ENCODE measurements at places on chromosomes 12 and 14. TPM values are rescaled to one million over a fixed set of nuclear protein-coding genes. Genes with fewer than 3 reads are reported as not detected.

DNA sequence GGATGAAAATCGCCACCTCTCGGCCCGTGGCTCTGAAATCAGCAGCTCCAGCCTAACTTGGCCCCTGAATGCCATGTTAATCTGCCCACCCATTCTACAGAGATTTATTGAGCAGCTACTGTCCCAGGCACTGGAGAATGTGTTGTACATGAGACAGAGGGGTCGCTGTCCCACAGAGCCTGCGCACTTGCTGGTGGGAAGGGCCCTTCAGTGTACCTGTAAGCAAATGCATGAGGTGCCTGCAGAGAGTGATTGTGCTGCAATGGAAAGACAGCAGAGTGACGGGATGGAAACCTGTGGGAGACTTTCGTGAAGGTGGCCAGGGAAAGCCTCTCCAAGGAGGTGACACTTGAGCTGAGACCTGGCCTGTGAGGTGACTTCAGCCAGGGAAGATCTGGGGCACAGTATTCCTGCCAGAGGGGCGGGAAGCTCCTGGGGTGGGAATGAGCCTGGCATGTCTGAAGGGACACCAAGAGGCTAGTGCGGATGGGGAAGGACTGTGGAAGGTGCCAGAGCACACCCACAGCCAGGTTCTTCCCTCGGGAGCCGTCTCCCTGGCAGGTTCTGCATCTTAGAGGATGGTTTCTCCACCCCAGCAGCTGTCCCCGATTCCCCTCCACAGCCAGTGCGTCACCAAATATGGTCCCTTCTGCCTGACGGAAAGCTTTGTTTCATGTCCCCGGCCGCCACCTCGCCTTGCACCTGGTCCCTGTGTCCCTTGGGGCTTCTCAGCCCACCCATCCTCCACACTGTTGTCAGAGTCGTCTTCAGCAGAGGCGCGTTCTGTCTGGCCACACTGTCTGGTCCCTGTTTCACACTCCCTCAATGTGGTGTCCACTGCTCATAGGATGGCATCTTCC is 8.7 kb downstream of the SMIM41 start:
- H3K36me3 ChIP-seq = no peaks in the 10 kb centered on the region
- no peak for DNase-seq
- peaks cover 2% of the 10 kb centered on the region for H3K4me1 ChIP-seq

DNA sequence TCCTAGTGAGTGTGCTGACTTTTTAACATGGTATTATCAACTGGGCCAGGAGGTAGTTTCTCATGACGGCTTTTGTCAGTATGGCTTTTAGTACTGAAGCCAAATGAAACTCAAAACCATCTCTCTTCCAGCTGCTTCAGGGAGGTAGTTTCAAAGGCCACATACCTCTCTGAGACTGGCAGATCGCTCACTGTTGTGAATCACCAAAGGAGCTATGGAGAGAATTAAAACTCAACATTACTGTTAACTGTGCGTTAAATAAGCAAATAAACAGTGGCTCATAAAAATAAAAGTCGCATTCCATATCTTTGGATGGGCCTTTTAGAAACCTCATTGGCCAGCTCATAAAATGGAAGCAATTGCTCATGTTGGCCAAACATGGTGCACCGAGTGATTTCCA is 141.1 kb downstream of the HMGA2 start:
- DNase-seq = no peak
- no peak overlapping the region for H3K27ac ChIP-seq
- no peaks in the 10 kb centered on the region for H3K27me3 ChIP-seq
- peaks cover 22% of the 10 kb centered on the region for H3K36me3 ChIP-seq

MORN3 gene
- 0.99 TPM for total RNA-seq

DNA sequence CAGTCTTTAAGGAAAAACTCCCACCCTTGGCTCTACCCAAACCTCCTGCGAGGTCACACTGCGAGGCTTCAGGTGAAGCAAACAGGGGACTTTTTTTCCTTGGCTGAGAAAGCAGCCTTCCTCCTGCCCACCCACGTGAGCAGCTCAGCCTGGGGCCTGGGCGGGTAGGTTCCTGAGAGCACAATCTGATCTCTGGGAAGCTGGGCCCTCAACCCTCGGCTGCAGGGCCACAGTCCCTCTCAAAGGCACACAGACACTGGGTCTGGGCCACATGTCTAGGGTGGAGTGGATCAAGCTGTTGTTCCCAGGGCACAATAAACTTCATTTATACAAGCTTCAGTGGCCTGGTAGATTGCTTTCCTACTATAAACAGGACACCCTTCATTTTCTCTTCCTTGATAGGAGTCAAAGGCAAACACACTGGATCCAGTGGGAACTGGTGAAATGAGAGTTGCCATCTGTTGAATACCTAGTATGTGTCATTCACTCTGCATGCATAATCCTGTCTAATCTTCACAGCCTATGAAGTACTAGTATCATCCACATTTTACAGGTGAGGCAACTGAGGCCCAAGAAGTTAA is 41.3 kb upstream of the PNMA1 start:
- no peaks in the 10 kb centered on the region for H3K27me3 ChIP-seq
- DNase-seq = no peak
- H3K4me3 ChIP-seq = peak overlapping the region; percentile 18
- H3K27ac ChIP-seq = peak overlapping the region; percentile 98

DNA sequence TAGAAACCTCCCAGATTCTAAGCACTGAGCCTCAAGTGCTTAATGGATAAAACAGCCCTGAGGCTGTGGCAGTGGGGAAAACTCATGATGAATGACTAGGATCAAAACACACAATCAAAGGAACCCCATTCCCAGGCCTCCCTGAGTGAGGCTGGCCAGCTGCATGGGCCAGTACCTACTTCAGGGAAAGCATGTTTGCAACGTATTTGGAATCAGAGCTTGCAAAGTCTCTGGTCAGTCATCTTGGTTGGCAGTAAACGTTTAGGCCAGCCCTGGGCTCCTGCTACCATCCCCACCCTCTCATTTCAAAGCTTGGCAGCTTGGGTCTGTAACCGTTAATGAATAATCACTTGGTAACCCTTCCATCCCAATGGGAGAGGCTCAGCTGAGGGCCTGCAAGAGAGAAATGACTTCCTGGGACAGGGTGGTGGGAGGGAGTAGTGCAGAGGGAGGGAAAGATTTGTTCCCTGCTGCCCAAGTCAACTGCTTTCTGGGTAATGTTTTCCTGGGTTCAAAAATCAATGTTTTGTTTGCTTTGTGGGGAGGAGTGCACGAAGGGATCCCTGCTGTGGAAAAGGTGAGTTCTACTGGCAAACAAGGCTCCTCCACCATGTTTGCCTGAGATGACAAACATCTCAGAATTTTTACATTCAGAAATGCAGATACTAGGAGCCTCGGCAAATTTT is 2.0 kb upstream of the RNASE8 start:
- no peak for DNase-seq
- no peaks in the 10 kb centered on the region for H3K27me3 ChIP-seq
- H3K27ac ChIP-seq = no peak overlapping the region
- H3K4me3 ChIP-seq = no peak overlapping the region

DNA sequence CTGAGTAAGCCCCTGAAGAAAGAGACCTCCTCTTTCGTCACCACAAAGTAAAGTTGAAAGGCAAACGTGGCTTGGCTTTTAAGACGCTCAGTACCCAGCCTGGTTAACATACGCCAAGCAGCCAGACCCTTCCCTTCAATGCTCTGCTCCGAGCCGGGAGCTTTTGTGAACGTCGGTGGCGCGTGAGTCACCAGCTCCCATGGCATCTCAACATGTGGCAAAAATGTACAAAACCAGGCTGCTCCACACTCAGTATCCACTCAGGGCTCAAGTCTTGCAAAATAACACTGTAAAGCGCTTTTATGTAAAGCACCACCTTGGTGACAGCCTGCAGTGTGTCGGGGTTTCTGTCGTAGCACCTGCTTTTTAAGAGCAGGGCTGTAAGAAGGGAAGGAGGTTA is 89.0 kb downstream of the SETD3 start:
- peaks cover 2% of the 10 kb centered on the region for H3K36me3 ChIP-seq
- H3K4me3 ChIP-seq = no peak overlapping the region

DNA sequence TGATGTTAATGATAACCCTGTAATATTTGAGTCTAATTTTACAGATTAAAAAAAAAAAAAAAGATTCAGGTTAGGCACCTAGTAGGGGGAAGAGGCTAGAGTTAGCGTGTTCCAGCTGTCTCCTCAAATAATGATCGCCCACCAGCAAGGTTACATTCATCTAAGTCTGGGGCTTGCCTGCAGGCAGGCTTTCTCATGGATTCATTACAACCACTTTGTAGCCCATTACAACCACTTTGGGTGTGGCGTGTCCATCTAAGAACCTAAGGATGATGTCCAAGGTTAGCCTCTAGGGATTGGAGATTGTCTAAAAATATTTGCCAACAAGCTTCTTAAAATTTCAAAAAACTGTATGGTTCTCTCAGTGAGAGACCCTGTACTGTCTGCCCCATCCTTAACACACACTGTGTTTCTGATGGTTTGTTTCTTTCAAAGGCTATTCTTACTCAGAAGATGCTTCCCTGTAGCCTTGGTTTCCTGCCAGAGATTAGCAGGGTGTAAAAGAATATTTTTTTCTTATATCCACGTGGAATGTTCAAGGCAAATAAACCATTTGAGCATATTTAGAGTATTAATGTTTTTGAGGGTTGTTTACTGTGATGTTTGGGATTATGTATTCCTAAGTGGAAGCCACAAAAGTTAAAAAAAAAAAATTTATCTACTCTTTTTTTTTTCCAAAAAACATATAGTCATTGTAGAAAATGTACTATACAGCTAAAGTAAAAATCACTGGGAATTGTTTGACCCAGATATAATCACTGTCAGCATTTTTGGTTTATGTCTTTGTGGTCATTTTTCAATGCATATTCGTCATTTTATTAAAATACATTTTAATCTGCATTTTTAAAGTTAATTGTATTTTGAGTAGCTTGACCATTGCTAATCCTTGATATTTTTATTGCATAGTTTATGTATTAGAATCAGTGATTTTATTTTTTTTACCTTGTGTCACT is 1.7 kb downstream of the DYNC1H1 start:
- peaks cover 10% of the 10 kb centered on the region for H3K36me3 ChIP-seq
- no peak for DNase-seq
- H3K4me1 ChIP-seq = peaks cover 33% of the 10 kb centered on the region

GRCh38 chr14:61188196-61188595 is 92.9 kb downstream of the TMEM30B start:
- H3K27ac ChIP-seq = no peak overlapping the region
- H3K36me3 ChIP-seq = no peaks in the 10 kb centered on the region
- H3K4me1 ChIP-seq = peaks cover 28% of the 10 kb centered on the region
- H3K4me3 ChIP-seq = no peak overlapping the region
- DNase-seq = no peak
- H3K27me3 ChIP-seq = peaks cover 11% of the 10 kb centered on the region

DNA sequence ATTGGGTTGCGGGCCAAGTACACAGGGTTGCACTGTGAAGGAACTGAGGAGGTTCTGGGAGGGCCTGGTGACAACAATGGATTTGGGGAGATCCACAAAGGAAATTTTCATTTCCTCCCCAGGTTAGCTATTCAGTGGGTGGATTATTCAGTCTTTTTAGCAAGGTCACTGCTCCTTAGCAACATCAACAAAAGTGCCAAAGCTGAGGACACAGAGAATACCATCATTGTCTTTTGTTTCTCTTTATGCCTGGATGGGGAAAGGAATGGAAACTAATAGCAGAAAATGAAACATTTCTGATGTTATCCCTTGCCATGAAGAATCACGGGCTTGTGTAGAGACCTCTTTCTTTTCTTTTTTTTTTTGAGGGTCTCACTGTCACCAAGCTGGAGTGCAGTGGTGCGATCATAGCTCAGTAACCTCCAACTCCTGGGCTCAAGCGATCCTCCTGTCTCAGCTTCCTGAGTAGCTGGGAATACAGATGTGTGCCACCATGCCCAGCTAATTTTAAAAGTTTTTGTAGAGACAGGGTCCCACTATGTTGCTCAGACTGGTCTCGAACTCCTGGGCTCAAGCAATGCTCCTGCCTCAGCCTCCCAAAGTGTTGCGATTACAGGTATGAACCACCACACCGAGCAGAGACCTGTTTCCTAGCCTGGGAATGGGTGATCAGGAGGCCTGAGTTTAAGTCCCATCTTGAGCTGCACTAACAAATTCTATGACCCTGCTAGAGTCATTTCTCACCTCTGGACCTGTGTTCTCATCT is 6.5 kb downstream of the PPP1R3E start:
- no peak for DNase-seq
- peaks cover 20% of the 10 kb centered on the region for H3K27me3 ChIP-seq
- H3K27ac ChIP-seq = no peak overlapping the region
- peaks cover 24% of the 10 kb centered on the region for H3K4me1 ChIP-seq
- H3K4me3 ChIP-seq = no peak overlapping the region

- no peaks in the 10 kb centered on the region for H3K36me3 ChIP-seq
- no peak for DNase-seq
- H3K27me3 ChIP-seq = no peaks in the 10 kb centered on the region
- H3K4me1 ChIP-seq = no peaks in the 10 kb centered on the region
- H3K27ac ChIP-seq = no peak overlapping the region
Observed at GRCh38 chr12:58580095-58580494, 340.2 kb downstream of the LRIG3 start.

DNA sequence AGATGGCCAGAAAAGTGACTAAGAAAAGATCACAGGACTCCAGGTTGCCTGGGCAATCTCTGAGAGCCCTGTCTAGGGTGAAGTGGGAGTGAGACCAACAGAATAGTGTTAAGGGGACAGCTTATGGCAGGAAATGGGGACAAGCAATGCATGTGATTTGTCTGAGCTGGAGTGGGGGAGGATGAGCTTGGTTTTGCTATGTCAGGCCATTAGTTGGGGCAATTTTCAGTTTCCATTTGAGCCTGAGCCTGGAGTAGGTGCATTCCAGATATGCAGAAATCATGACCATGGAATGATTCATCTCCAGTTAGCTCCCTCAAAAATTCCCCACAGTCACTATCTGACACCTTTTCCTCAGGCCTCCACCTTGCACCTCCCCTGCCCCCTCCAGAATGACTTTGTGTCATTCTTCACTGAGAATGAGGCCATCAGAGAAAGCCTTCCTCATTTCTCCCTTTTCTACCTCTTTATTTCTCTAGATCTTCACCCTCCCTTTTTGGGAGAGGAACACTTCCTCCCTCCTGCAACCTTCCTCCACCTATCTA is 150.9 kb upstream of the PLEKHG7 start:
- DNase-seq = no peak
- H3K27ac ChIP-seq = no peak overlapping the region
- H3K4me1 ChIP-seq = peaks cover 17% of the 10 kb centered on the region
- H3K36me3 ChIP-seq = peaks cover 4% of the 10 kb centered on the region
- no peak overlapping the region for H3K4me3 ChIP-seq

DNA sequence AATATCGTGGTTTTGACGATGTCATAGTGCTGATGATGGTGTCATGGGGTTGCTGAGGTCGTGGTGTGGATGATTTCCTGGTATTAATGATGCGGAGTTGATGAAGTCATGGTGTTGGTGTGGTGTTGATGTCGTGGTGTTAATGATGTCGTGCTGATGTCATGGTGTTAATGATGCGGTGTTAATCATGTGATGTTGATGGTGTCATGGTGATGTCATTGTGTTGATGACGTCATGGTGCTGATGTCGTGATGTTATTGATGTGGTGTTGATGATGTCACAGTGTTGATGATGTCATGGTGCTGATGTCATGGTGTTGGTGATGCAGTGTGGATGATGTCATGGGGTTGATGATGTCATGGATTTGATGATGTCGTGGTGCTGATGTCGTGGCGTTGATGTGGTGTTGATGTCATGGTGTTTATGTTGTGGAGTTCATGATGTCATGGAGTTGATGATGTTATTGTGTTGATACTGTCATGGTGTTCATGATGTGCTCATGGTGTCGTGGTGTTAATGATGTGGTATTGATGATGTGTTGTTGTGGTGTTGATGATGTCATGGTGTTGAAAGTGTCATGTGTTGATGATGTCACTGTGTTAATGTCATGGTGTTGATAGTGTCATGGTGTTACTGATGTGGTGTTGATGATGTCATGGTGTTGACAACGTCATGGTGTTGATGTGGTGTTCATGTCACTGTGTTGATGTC is 48.5 kb upstream of the RIMBP2 start:
- peaks cover 38% of the 10 kb centered on the region for H3K27me3 ChIP-seq
- H3K4me1 ChIP-seq = no peaks in the 10 kb centered on the region
- H3K27ac ChIP-seq = no peak overlapping the region
- DNase-seq = no peak
- no peak overlapping the region for H3K4me3 ChIP-seq

C3AR1 gene
- not detected for total RNA-seq

AMHR2 gene
- total RNA-seq = 12.3 TPM

All from mesothelial cell of epicardium (in vitro differentiated cells).